ENCODE measurements at places on chromosomes 5 and 9.
A peak's percentile ranks its signal among the peaks of the same experiment; 100 is the strongest.

- no peak for DNase-seq
These were observed 459.6 kb downstream of the PRELID2 start for GRCh38 chr5:145375521-145375920.

DNA sequence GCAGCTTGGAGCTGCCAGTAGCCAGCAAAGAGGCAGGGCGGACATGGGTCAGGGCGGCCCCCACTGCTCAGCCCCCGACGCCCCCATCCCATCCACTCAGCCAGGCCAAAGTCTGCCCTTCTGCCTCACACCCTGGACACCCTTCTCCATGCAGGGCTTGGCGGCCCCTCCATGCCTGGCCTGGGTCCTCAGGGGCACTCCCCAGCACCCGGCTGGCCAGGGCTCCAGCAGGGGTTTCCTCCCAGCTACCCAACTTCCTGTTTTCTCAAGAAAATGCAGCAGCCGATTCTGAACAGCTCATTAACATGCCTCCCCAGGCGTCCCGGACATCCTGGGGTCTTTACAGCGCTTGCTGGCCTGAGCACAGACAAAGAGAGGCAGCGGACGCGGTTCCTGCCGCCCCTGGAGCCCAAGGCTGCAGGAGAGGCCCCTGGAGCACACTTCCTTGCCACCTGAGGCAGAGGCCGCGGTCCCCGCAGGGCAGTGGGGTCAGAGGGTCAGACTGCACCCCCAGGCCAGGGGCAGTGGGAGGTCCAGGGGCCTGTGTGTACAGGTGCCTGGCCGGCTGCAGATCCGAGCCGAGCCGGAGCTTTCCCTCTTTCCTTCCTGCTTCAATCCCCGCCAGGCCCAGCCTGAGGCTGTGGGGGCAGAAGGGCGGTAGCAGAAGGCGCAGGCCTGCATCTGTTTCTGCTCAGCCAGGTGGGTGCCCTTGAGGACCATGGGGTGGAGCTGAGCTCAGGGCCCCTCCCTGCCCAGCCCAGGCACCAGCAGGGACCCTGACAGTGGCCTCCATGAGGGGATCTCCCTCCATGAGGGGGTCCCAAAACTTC lies 18.7 kb upstream of the NRARP start:
- DNase-seq = no peak

DNA sequence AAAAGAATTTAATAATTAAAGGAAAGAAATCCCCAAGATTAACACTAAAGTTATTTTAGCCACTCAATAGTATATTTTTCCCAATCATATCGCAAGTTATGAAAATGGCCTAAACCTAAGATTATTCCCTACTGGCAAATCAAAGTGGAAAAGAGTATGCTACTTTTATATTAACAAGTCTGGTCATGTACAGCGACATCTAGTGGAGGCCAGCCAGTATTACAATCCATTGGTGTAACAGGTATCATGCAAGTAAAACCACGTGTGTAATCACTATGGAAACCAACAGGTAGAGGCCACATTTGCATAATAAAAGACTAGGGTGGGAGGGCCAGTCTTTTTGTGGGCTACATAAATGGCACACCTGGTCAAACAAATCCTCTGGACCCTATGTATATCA lies 976.4 kb upstream of the CDH9 start:
- DNase-seq = no peak

DNA sequence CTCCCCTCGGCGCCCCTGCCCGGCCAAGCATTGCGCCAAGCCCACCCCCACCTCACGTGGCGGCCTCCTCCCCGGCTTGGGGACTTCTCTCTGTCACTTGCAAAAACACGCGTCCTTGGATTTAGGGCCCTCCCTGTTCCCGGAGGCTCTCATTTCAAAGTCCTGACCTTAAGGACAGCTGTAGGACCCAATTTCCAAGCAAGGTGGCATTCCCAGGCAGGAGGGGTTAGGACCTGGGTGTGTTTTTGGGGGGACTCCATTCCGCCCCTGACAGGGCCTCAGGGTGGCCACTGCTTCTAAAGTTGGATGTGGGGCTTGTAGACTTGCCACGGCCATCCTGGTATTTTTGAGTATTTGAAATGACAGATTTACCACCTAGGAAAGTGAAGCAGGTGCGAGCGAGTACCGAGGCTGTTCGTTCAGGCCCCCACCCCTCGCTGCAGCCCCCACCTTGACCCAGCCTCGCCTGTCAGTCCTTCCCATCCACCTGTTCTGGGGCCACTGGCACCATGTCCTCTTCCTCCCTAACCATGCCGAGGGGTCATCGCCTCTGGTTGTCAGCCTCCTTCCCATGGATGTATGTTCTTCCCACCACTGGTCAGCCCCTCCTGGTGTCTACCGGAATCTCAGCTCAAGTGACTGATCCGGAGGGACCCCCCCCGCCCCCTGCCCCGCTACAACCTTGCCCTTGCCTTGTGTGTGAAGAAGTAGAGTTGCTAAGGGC lies 52.4 kb downstream of the MRPL36 start:
- peak; percentile 5 for DNase-seq

DNA sequence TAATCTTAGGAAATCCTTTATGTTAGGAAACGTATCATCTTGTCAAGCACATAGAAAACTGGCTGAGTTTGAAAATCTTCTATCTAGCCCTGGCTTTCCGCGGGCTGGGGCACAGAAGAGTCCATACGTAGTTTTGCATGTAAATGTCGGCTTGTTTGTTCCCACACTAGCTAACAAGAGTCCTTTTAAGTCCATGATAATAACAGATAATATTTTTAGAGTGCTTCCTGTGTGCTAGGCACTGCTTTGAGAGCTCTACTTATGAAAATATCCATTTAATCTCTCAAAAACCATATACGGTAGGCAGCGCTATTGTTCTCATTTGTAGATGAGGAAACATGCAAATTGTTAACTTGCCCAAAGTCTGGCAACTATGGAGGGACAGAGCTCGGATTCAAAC lies 40.5 kb downstream of the FYB1 start:
- DNase-seq = no peak

GRCh38 chr5:91223886-91224285 lies 159.2 kb downstream of the ARRDC3 start:
- no peak for DNase-seq

DNA sequence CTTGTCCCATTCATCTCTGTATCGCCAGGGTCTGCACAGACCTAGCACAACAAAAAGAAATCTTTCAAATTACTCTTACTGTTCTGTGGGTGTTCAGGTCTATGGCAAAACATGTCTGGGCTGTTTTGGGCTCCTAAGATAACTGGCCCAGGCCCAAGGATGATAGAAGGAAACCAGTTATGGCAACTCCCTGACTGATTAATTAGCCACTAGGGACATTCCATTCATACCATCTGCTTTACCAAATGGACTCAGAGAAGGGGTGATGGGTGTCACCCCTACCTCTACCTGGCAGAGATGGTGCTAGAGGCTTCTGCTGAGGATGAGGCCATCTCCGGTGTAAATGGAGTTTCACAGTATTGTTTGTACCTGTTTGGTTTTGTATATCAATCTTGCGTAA lies 1.9 kb downstream of the SLC31A2 start:
- DNase-seq = no peak

DNA sequence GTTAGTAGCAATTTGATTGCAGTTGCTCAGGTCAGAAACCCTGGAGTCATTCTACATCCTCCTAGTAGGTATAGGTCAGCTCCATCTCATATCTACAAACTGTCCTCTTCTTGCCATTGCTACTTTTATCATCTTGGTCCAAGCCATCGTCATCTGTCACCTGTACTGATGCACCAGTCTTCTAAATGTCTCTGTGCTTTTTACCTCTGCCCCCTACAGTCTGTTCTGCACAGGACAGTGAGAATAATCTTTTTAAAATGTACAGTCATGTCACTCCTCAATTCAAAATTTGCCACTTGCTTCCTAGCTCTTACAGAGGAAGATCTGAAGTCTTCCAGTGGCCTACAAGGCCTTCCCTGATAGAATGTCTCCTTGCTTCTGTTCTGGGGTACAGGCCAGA lies 6.8 kb downstream of the NNT start:
- no peak for DNase-seq

GRCh38 chr5:171420431-171421241 lies 1.2 kb downstream of the FGF18 start:
- peak; percentile 53 for DNase-seq

- no peak for DNase-seq
These were observed 20.0 kb downstream of the ANKRD33B start for GRCh38 chr5:10583663-10584572.

- DNase-seq = no peak
These were observed 219.3 kb downstream of the TSSK1B start for GRCh38 chr5:113215401-113216060.

DNA sequence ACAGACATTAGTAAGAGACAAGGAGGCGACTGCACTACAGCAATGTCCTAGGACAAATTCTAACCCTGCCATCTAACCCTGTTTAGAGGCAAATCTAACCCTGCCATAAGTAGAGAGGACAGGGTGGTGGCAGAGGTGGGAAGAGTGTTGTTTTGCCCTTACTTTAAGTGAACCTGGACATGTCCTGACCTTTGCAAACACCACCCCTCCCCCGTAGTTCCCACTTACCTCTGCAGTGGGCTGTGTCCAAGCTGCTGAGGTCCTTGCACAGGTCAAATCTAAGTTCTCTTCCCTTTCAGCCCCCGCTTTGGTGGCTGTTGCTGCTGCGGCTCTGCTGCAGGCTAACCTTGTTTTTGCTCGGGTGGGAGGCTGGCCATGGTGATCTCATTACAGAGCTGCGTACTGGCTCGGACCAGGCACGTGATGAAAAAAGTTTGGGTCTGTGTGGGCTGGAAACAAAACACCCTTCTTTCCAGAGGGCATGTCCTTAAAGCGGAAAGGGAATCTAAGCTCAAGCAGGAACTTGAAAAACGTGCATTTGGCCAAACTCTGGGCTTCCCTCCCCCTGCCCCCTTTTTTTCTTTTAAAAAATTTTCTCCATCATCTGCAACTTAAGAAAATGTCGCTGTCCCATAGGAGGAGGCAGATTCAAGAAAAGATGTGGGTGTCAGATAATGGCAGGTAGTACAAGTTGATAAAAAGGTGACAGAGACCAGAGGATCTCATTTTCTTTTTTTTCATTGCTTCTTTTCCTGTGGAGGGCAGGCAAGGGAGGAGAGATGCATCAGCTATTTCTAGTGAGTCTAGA lies at the start of gene FAXDC2:
FAXDC2 (minus strand) TSS at position 349 of the 808 bp plus-strand sequence. CDS start 12,425 bp downstream, outside the sequence.
- peak; percentile 91 for DNase-seq

DNA sequence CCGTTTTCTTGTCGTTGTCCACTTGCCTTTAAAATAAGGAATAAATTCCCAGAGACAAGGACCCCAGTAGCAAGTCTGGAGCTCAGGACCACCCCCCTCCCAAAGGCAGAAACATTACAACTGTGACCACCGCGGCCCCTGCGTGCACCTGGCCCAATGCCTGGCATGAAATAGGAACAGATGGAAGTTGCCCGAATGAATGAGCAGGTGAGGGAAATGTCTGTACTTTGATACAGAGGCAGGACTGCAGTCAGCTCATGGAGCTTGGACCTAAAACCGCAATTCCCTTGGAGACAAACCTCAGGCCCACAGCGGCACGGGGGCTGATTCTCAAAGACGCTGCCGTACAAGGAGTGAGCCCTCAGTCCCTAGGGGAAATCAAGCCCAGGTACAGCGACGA lies 55.3 kb upstream of the SARDH start:
- no peak for DNase-seq

GRCh38 chr9:88933607-88934379 lies 57.5 kb upstream of the S1PR3 start:
- no peak for DNase-seq

GRCh38 chr5:32193591-32193990 lies 19.5 kb upstream of the GOLPH3 start:
- DNase-seq = no peak

DNA sequence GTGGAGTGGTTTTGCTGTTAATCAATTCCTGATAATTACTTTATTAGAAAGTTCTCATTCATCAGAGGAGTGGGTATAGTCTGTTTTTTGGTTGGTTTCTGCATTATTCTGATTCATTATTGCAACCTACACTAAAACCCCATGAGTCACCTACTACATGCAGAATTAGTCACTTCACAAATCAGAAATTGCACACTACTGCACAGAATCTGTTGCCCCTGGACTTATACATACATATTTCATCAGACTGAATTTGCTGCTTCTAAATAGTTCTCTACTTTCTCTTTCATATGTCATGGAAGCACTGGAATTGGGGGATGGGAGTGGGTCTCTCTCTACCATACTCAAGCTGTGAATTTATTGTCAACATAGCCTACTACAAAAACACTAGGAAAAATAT lies 585.1 kb downstream of the DNAH5 start:
- no peak for DNase-seq

DNA sequence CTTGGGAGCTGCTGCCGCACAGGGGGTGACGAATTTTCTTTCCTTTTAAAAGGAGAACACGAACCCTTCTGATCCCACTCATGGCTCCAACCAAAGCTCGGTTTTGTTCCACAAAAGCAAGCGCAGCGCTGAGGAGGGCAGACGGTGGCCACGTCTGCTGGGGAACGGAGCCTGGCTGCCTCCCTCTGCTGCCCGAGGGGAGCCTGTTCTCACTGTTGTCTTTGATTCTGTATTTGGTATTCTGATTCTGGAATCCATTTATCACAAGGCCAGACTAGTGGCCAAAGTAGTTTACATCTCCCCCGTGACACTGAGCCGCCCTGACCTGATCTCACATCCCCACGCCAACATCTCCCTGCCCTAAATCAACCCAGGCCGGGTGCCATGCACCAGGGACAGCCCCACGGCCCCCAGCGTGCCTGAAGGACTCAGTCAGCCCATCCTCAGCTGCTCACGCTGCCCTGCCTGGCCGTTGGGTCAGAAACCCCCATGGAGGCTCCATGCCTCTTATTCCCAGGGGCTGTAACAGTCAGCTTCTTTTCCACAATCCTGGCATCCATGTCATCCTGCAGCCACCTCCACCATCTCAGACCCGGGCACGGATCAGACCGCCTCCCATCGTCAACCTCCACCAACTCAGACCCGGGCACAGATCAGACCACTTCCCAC lies 6.7 kb upstream of the NSMF start:
- no peak for DNase-seq

- DNase-seq = no peak
These were observed 585.1 kb downstream of the IRX1 start for GRCh38 chr5:4180703-4181102.

- no peak for DNase-seq
These were observed 2.5 kb downstream of the KDM3B start for GRCh38 chr5:138354926-138355378.

DNA sequence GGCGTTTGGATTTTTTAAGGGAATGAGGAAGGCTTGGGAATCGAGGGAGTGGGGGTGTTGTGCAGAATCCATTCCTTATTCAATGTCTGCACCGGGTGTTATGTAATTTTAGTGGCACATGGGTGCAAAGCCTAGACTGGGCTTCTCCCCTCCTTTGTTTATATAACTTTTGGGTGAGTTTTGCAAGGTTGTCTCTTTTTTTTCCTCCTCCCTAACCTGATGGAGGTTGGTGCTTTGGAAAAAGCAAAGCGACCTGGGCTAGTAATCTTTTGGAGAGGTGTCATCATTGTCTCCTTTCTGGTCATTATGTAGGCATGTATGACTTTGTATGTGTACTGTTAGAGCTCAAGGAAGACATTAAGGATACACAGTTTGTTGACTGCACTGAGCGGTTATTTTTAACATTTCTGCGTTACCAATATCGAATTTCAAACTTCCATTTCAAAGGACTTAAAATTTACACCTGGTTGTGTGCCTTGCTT lies 3.1 kb downstream of the SMARCA2 start:
- DNase-seq = peak; percentile 36

- DNase-seq = no peak
These were observed 402.1 kb downstream of the DIRAS2 start for GRCh38 chr9:90240541-90240940.

GRCh38 chr5:74992791-74993190 lies 59.6 kb downstream of the GCNT4 start:
- no peak for DNase-seq
